Activated CD4-positive, alpha-beta T cell treated with anti-CD3 and anti-CD28 coated beads for 48 hours (primary cell): ENCODE measurements at places on chromosomes 4 and X.

DNA sequence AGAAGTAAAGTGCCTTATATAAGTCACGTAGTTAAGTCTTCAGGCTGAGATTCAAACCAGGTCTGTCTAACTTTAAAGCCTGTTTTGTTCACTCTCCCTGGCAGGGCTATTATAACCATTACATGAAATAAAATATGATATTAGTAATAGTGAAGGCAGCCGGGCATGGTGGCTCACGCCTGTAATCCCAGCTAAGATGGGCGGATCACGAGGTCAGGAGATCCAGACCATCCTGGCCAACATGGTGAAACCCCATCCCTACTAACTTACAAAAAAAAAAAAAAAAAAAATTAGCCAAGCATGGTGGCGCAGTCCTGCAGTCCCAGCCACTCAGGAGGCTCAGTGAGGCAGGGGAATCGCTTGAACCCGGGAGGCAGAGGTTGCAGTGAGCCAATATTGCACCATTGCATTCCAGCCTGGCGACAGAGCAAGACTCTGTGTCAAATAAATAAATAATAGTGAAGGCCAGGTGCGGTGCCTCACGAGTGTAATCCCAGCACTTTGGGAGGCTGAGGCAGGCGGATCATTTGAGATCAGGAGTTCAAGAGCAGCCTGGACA, 22.1 kb upstream of the SOWAHD start:
- DNase-seq: no peak

GRCh38 chr4:151169223-151169622, 69.8 kb downstream of the RPS3A start:
- DNase-seq: no peak

DNA sequence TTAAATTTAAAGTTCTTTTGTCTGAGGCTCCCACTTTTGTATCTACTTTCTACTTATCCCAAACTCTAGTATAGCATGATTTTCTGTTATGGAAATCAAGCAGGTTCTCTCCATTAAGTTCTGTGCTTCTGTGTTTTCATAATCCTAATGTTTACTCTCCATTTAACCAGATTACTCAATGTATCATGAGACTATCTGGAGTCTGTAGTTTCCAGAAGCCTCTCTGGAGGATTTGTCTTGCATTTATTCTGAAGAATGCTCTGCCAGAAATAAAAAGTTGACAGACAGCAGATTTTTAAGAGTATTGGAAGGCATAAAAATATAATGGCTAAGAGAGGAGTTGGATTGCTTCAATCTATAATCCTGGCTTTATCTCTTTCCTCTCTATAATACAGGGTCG, 39.2 kb upstream of the PLS3 start:
- DNase-seq: no peak

DNA sequence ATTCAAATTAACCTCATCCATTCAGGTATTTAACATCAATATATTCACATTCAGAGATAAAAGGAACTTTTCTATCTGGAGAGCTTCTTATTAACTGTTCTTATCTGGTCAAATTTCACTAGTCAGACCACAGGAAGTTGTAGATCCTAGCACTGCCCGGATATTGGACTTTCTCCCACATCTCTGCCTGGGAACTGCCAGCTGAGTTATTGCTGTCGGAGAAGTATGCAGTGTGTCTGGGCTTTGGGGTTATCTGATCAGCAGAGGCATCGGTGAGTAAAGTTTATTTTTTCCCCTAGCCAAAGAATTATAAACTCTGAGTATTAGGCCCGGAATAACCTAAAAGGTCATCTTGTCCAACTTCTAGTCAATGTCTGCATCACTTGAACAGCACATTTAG, 45.1 kb downstream of the OR13H1 start:
- DNase-seq: no peak

GRCh38 chr4:73929278-73929677, 52.5 kb downstream of the PF4 start:
- DNase-seq: no peak

- no peak for DNase-seq
Measured at GRCh38 chrX:153495903-153496589, 1.3 kb downstream of the BGN start.

GRCh38 chr4:34953145-34953799, 1291.0 kb downstream of the ARAP2 start:
- DNase-seq: no peak
